ENCODE measurements at places on chromosomes 11 and 22.

- no peak for DNase-seq
Observed at GRCh38 chr11:13000116-13000515, 9.0 kb upstream of the RASSF10 start.

- DNase-seq, result no peak
Observed at GRCh38 chr11:117855186-117855845, 21.1 kb downstream of the FXYD6 start.

- no peak for DNase-seq
Observed at GRCh38 chr22:27715106-27715505, 86.5 kb downstream of the MN1 start.

- no peak for DNase-seq
Observed at GRCh38 chr22:45422237-45422983, 8.9 kb downstream of the RIBC2 start.

- no peak for DNase-seq
Observed at GRCh38 chr22:46061124-46061500, 84.2 kb upstream of the WNT7B start.

DNA sequence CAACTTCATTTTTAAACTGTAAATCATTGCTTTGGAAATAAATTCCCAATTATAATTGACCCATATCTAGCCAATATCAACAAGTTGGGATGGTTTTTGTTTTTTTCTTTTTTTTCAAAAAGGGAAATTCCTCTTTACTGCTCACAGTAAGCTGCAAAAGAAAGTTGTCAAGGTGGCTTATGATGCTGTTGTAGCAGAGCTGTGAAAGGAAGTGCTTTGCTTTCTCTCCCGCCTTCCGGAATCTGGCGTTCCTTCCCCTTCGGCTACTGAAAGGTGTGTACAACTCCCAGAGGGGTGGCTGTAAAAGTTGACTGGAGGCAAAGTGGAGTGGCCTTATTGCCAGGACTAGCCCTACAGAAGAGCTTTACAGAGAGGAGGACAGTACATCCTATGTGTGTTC, 16.2 kb upstream of the ADSL start:
- DNase-seq, result no peak

- DNase-seq, result no peak
Observed at GRCh38 chr11:69058511-69059270, 10.0 kb downstream of the TPCN2 start.

Data from AG04449 (cell line).